ENCODE measurements at places on chromosomes 16 and 17.
A peak's percentile ranks its signal among the peaks of the same experiment; 100 is the strongest.

GRCh38 chr17:67639979-67640378 is 77.8 kb upstream of the NOL11 start:
- DNase-seq: no peak

GRCh38 chr17:34581446-34582184 is 2.2 kb downstream of the TMEM132E start:
- peak; percentile 40 for DNase-seq

DNA sequence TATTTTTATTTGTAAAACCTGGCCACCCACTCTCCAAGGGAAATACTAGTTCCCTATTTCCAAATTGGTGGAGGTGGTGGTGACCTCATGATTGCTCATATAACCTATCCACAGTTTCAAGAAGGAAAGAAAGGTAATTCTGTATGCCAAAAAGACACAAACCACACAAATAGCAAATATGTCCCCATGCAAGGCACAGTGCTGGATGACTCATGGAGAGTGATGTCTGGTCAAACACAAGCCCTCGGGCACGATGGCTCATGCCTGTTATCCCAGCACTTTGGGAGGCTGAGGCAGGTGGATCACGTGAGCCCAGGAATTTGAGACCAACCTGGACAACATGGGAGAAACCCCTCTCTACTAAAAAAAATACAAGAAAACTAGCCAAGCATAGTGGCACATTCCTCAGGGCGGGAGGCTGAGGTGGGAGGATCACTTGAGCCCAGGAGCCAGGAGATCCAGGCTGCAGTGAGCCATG is 64.2 kb downstream of the GNA13 start:
- DNase-seq: peak; percentile 13

DNA sequence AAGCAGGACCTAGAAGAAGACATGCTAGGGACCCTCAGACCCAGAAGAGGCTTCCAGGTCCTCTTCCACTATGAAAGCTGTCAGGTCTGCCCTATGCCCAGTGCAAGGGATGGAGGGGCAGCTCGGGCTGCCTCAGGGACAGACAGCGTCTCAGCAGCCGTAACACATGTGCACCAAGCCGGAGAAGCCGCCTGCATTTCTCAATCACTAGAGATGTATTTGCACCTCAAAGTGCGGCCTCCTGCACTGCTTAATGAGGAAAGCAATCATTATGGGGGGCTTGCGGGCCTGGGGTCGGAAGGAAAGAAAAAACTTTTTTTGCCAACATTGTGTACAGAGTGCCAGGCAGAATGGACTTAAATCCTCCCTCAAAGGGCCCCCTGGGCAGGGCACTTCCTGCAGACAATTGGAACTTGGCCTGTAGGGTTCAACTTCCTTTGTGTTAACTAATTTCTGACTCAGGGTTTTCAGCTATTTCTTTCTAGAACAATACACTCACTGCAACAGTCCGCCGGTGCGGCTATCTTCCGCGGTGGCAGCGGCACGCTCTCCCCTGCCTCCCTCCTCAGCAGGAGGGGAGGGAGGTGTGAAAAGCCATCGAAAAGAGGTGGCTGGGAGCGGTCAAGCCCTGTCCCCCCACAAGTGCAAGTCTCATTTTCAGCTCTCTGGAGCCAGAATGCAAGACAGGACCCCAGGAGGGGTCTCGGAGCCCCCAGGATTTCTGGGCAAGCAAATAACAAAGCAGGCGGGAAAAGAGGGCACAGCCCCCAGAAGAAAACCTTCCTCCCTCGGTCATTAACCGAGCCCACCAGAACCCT is 101.2 kb downstream of the ZNF423 start:
- no peak for DNase-seq

DNA sequence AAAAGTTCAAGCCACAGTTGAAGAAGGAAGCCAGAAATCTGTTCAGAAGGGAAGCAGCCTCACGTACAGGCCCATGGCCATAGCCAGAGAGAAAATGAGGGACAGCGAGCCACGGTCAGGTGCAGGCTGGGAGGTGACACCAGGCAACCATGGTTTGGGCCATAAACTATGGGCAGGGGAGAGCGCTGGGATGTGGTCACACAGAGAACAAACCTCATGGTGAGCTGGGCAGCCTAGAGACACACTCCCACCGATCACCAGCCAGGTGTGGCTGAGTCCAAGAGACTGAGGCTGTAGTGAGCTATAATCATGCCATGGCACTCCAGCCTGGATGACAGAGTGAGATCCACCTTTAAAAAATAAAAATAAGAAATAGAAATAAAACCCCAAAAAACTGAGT is 76.5 kb downstream of the NETO2 start:
- DNase-seq: no peak

- no peak for DNase-seq
These were observed 23.5 kb upstream of the DHRS13 start for GRCh38 chr17:28926366-28926765.

GRCh38 chr16:82681592-82681991 is 54.8 kb downstream of the CDH13 start:
- DNase-seq: no peak

DNA sequence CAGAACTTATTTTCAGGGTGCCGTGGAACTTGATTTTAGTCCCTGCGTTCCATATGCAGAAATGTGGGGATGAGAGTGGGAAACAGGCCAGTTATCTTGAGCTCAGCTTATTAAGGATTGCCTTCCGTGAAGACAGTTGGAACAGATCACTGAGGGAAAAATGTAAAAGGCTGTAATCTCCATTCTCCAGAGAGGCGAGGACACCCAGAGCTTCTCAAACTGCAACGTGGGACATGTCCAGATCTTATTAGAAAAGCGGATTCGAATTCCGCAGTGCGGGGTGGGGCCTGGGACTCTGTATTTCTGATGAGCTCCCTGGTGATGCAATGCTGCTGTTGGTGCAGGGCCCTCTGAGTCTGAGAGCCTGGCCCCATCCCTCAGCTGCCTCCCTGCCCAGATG is 185.6 kb upstream of the CIBAR2 start:
- DNase-seq: no peak

- no peak for DNase-seq
These were observed 23.0 kb upstream of the IL21R start for GRCh38 chr16:27378871-27379481.

- no peak for DNase-seq
These were observed 199.9 kb downstream of the ZFHX3 start for GRCh38 chr16:72848028-72848400.

GRCh38 chr17:56023851-56024250 is 129.4 kb upstream of the ANKFN1 start:
- no peak for DNase-seq

DNA sequence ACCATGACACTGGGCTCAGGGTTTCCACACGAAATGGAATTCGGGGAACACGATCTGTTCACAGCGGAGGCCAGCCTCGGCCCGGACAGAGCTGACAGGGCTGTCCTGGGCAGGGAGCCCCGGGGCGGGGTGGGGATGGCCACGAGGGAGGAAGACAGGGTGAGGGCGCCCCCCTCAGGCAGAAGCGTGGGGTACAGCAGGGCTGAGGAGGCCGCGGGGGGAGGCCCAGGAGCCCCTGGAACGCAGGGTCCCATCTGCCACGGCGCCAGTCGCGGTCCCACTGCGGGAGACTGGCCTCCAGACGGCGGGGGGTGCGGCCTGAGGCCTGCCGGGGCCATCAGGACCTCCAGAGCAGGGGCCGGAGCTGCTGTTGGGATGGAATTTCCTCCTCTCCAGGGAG is 75.9 kb downstream of the LMF1 start:
- DNase-seq: no peak

- DNase-seq: no peak
These were observed 185.0 kb upstream of the ZNF469 start for GRCh38 chr16:88197481-88198456.

- DNase-seq: no peak
These were observed 676.7 kb upstream of the SOX9 start for GRCh38 chr17:71444078-71444477.

GRCh38 chr17:65547253-65547670 is 14.2 kb downstream of the AXIN2 start:
- DNase-seq: no peak

DNA sequence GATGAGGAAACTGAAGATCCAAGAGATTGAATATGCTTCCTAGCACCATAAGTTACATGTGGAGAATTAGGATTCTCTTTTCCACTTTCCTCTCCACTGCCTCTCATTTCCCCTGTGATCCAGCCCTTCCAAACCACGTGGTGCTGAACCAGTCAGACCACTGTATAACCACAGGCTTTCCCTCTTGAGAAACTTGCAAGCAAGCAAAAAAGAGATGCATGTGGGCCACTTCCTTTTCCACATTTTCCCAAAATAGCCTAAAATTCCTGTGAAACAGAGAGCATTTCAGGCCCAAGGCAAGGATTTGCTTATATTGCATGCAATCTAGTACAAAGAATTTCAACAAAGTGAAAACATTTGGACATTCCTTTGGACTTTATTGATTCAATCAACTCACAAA is 59.3 kb upstream of the KSR1 start:
- no peak for DNase-seq

DNA sequence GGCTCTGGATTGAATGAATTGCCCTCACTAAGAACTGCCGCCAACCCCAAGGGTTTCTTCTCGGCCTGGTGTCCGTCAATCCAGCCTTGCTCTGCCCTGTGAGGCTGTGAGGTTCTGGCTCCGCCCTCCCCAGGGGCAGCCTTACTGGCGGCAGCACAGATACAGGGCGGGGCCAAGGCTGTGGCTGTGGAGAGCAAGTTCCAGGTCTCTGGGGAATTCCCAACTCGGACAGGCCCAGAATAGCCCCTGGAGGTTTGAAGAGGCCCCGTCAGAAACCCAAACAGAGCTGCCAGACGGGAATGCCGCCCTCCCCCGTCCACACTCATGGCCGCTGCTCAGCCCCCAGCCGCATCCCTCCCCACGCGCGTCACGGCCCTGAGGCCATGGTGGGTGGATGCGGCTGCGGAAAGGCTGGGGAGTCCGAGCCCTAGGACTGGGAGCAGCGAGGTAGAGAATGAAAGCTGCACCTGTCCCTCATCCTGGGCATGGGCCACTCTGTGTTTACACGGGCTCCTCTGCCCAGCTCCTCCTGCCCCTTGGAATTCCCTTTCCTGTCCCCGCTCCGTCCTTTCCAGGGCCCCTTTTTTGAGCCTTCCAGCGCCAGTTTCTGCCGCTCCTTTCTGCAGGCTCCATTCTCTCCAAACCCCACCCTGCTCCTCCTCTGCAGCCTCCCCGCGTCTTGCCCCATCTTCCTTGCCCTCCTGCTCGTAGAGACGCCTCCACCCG is 660 bp upstream of the PRRT2 start:
- peak; percentile 94 for DNase-seq

GRCh38 chr16:15966420-15966819 is 17.0 kb downstream of the ABCC1 start:
- DNase-seq: no peak

DNA sequence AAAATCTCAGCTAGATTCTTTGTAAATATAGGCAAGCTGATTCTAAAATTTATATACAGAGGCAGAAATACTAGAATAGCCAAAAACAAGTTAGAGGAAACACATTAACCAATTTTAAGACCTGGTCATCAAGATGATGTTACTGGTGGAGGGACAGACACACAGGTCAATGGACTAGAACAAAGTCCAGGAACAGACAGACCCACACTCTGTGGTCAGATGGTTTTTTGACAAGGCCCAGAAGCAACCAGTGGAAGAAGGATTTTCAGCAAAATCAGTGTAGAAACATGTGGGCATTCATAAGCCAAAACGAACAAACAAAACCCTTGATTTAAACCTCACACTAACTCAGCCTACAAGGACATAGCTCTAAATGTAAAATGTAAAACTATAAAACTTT is 99.7 kb upstream of the METRNL start:
- DNase-seq: no peak

- no peak for DNase-seq
These were observed 103.9 kb downstream of the GNAO1 start for GRCh38 chr16:56295059-56295665.

- no peak for DNase-seq
These were observed 804 bp downstream of the BORCS6 start for GRCh38 chr17:8189041-8189710.

DNA sequence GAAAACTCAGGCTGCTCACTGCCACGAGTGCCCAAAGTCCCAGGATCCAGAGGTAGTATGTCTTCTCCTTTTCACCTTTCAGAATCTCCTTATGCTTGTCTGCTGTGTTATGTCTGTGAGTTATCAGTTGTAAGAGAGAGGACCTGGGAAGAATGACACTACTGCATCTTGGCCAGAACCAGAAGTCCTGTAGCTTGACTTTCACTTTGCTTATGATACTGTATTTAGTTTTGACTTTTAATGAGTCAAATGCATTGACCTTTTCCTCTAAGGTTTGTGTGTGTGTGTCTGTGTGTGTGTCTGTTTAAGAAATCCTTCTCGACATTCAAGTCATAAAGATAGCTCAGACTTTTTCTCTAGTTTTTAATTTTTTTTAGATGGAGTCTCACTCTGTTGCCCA is 43.4 kb downstream of the BMERB1 start:
- no peak for DNase-seq

DNA sequence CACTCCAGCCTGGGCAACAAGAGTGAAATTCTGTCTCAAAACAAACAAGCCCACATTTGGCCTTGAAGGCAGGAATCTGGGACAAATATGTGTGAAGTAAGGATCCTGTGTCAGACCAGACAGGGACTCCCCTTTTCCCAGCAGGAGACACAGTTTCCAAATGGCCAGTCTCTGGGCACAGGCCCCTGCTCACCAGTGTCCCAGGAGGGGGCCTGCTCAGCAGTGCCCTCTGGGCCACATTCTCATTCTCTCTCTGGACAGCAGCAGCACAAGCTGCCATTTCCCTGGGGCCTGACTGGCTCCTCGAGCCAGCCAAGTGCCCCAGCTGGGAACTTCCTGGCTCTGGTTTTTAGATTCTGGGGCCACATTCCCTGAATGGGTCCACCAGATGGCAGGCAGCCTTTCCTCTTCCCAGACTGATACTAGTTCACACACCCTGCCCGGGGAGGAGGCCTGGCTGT is 11.7 kb upstream of the MNT start:
- no peak for DNase-seq

GRCh38 chr17:73203135-73203787 is 10.4 kb downstream of the COG1 start:
- DNase-seq: no peak

GRCh38 chr17:21425321-21425720 is 49.2 kb downstream of the KCNJ12 start:
- DNase-seq: no peak

- no peak for DNase-seq
These were observed 439.0 kb downstream of the HS3ST3B1 start for GRCh38 chr17:14739656-14740431.

GRCh38 chr16:84079664-84080063 is 37.1 kb upstream of the SLC38A8 start:
- DNase-seq: no peak

DNA sequence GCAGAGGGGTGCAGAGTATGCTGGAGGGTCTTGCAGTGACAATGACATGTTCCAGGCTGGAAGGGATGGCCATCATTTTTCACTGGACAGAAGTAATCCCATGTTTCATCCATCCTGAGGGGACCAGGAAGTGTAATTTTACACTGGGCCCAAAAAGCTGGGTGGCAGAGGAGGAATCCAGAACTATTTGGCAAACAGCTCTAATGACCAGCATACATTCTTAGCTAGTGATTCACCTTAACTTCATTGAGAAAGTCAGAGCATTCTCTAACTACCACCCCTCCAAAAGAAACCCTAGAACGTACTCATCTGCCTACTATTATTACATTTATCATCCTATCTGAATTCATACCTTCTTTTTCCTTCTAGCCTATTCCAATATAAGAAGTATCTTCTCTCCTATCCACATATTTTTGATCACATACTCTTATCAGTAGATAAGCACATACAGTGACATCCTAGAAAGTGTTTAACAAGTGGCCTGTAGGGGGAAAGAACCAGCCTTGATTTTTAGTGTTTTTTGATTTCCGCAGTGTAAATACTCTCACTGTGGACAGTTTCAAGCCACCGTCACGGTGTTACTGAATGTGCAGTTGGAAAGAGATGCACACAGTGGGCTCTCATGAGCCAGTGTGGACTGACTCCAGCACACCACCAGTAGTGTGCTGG is 118.1 kb downstream of the FTO start:
- no peak for DNase-seq

- no peak for DNase-seq
These were observed 21.1 kb upstream of the SPPL2C start for GRCh38 chr17:45823598-45823997.

All from nephron progenitor cell (in vitro differentiated cells).